CD4-positive, alpha-beta T cell treated with Interleukin-2 at 100 ng/mL for 4 hours (primary cell): ENCODE measurements at places on chromosomes 11 and 22.

- DNase-seq, result no peak
Observed at GRCh38 chr11:70210530-70210929, 7.4 kb downstream of the FADD start.

- no peak for DNase-seq
Observed at GRCh38 chr11:85886089-85887056, 31.2 kb downstream of the CCDC83 start.

DNA sequence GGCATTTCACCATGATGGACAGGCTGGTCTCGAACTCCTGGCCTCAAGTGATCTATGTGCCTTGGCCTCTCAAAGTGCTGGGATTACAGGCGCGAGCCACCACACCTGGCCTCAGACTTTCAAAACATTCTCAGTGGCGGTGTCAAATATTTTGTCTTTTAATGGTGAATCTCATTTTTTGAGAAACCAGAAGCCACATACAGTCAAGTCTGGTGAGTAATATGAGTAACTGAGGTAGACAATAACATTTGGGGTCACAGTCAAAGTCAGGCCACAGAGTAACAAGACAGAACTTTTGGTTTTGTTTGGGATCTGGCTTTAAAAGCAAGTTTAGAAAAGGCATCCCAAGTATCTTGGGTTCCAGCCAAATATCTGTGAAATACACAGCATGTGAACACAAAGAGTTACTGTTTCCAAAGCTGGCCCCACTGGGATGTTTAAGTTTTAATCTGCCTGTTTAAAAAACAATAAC lies 5.6 kb upstream of the TMA7B start:
- peak; percentile 28 for DNase-seq

DNA sequence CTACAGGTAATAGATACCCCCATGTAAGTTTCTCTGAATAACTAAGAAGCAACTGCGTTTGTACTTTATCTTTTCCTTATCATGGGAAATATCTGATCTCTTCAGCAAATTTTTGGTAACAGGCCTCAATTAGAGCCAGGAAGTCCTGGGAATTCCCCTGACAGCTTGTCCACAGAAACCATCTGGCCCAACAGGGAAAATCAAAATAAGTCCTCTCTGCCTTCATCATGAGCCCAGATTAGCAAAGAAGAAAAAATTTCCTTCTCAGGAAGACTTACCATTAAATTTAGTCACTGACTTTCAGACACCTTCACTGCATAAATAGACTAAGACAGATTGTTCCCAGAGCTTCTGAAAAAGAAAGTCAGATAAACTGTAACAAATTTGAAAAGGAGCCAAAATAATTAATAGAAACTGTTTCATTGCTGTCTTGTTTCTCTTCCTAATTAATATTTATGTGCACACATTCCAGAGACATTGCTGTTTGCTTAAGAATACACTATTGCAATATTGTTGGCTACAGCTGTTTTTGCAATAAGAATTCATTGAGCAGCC lies 278.1 kb upstream of the FAT3 start:
- DNase-seq, result no peak

- no peak for DNase-seq
Observed at GRCh38 chr11:44424841-44425240, 114.9 kb upstream of the ALX4 start.
